ENCODE measurements at places on chromosomes 13 and 19.

DNA sequence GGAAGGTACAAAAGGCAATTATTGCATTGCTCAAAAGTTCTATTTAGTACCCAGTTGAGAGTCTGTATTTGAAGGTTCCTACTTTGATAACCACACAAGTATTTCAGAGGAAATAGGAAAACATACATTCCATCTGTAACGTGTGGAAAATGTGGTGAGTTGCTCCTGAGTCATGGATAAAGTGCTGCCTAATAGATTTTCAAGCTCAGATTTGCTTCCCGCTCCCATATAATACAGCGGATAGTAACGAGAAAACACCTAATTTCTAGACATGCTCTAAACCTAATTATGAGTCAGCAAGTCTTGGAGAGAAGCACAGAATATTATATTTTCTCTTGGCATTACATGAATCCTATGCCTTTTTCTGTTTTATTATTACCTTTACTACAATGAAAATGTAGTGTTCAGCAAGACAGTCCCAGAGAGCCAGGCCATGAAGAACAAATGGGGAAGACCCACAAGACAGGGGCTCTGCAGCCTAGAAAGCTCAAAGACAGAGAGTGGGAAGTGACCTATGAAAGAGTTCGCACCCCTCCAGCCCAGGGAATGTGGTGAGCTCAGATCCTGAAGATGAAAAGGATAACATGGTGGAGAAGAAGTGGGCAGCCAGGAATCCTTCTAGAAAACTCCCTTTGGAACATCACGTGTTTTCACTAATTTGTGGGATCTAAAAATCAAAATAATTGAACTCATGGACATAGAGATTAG is 116.1 kb downstream of the STARD13 start:
- peak; percentile 42 for DNase-seq

DNA sequence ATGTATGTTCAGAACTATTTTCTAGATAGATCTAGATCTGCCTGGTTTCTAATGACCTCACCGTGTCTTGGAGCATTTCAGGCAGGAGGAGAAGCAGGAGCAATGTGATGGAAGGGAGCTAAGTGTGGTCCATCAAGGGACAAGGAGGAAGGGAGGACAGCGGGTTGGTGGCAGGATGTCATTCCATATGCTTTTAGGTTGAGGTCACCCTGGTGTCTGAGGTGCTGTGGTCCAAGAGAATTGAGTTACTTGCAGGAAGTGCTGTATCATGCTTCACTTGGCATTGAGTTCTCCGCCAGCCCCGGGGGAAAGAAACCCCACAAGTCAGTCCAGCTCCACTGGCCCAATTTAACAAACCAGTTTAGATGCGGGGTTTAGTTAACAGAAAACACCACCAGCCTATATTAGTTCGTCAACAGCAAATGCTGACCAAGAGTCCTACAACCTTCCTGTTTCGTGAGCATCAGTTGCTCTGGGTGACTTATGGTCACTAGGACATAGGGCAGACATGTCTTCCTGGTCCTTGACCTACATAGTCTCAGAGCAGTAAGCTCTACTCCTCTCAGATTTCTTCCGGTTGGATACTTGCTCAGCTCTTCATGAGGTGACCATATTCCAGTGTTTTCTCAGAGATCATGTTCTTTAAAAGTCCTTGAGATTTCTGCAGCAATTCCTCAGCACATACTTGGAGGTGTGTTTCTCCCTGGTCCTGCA is 79.4 kb downstream of the MBNL2 start:
- no peak for DNase-seq

GRCh38 chr19:29526730-29527499 is 1.1 kb downstream of the VSTM2B start:
- peak; percentile 37 for DNase-seq

DNA sequence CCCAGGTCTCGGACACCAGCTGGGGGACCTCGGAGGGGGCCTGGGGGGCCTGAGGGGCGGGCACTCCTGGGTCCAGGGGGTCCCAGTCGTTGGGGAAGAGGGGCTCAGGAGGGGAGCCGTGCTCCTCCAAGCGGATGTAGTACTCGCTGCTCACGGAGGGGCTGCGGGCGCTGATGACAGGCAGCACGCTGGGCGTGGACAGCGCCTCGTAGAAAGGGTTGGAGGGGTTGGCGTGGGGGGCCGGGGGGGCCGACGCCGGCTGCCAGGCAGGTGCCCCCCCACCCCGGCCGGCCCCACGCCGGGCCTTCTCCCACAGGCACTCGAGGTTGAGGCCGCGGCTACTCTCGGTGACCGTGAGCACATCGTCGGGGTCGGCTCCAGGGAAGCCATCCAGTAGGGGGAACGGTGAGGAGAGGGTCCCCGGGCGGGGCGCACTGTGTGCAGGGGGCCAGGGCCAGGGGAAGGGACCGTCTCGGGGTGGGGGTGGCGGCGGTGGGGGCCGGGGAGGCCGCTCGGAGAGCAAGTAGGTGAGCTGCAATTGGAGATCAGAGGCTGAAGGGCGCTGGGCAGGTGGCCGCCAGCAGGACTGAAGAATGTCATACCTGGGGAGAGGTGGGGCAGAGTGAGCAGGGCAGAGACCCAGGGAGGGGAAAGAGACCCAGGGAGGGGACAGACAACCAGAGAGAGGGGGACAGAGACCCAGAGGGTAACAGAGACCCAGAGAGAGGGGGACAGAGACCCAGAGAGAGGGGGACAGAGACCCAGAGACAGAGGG is 12.1 kb downstream of the LMTK3 start:
- DNase-seq: no peak

DNA sequence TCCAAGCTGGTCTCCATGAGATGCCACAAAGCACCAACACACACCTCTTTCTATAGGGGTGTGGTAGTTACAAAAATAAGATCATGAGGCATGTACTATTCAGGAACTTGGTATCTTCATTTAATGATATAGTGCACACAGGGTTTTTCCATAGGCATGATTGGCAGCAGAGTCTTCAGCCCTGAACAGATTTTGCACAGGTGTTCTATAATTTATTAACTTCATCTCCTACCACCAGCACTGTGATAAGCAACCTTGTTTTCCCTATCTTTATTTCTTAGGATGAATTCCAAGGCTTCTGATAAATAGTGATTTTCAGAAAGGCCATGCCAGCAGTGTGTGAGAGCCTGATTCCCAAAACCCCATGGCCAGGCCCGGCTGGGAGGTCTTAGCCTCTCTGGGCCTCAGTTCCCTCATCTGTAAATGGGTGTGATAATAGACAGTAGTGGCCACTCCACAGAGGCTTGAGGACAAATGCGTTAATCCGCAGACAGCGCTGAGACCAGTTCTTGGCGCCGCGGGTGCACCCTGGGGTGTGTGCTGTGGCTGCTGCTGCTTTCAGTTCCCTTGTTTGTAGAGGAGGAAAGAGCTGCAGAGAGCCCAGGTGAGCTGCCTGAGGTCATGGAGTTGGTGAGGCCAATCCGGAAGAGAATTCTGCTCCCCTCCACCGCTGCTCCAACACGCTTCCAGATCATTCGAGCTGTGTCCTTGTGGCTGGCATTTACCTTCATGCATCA is 33.1 kb downstream of the DHRS12 start:
- DNase-seq: no peak

DNA sequence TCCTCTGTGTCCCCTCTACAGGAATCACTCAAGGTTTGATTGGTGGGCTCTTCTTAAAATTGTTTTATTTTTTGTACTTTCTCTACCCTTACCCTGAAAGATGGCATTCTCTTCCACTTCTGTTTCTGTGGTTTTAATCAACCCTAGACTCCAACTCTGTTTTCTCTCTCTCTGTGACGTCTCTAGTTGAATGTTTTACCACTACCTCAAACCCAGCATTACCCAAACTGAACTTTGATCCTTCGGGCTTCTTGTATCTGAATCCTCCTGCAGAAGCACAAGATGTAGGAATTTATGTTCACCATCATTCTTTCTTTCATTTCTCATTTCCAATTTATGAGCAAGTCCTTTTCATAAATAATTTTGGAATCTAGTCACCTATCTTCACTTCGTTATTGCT is 39.9 kb downstream of the PCCA start:
- DNase-seq: no peak

GRCh38 chr13:75789451-75790197 is 153.5 kb downstream of the LMO7 start:
- DNase-seq: no peak

GRCh38 chr13:28866932-28867331 is 46.8 kb downstream of the MTUS2 start:
- no peak for DNase-seq

Data from GM03348 (cell line).